Posterior cingulate gyrus (tissue), 11 donors: ENCODE measurements at places on chromosomes 1 and 21.

- DNase-seq: no peak
Observed at GRCh38 chr1:242448910-242449645, 75.4 kb downstream of the PLD5 start.

- no peak for DNase-seq
Observed at GRCh38 chr21:16900685-16901084, 612.2 kb upstream of the CXADR start.

DNA sequence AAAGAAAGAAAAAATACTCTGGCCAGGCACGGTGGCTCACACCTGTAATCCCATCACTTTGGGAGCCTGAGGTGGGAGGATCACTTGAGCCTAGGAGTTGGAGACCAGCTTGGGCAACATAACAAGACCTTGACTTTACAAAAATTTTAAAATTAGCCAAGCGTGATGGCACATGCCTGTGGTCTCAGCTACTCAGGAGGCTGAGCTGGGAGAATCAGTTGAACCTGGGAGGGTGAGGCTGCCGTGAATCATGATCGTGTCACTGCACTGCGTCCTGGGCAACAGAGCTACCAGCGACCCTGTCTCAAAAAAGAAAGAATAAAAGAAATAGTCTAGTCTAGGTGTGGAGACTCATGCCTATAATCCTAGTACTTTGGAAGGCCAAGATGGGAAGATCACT lies 22.3 kb downstream of the RRP1B start:
- no peak for DNase-seq

GRCh38 chr1:196373798-196374197 lies 234.4 kb downstream of the KCNT2 start:
- DNase-seq: no peak

GRCh38 chr1:100440075-100440809 lies 87.9 kb downstream of the CDC14A start:
- DNase-seq: no peak

GRCh38 chr1:198610362-198610761 lies 28.5 kb upstream of the PTPRC start:
- DNase-seq: no peak

DNA sequence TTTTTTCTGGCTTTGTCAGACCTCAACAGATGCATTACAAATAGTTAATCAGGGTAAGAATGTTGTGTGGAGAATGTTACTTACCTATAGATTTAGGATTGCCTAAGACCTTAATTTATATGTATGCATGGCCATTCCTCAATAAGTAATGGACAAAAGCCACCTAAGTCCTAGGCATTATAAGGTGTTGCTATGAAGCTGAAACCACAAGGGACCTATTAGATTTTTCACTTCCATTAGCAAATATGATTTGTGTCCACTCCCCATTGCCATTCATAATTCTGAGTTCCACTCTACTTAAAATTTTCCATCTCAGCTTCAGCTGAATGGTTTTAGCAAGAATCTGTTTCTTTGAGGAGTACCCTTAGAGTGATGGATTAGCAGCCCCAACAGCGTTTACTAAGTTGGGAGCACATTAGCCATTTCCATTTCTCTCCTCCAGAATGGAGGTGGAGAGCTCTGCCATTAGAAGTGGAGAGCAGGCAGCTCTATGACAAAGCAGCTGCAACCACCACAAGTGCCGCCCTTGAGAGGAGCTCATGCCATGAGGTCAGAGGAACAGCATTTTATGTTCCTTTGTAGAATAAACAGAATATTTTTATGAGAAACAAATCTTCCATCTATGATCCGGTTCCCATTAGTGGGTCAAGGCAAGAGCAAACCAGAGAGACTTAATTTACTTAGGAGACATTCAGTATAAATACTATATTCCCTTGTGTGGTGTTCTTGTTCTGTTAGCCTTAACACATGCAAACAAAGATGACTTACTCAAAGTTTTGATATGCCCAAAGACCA lies 28.9 kb upstream of the C1orf87 start:
- DNase-seq: no peak

GRCh38 chr1:2175681-2176454 lies 18.7 kb downstream of the FAAP20 start:
- no peak for DNase-seq

DNA sequence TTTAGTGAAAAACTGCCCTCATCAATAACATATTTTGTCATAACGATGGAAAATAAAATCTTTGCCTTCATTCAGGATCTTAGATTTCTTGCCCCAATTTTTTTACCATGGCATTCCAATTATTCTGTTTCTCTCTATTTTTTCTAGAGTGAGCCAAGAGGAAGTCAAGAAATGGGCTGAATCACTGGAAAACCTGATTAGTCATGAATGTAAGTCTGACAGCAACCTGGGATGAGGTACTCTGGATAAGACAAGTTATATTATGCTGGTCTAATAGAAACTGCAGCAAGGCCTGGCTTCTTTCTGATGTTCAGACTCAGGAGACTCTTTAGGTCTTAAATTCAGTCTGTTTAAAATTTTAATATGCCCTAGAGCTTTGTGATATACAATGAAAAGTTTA lies 3.5 kb downstream of the RGS4 start:
- DNase-seq: no peak

DNA sequence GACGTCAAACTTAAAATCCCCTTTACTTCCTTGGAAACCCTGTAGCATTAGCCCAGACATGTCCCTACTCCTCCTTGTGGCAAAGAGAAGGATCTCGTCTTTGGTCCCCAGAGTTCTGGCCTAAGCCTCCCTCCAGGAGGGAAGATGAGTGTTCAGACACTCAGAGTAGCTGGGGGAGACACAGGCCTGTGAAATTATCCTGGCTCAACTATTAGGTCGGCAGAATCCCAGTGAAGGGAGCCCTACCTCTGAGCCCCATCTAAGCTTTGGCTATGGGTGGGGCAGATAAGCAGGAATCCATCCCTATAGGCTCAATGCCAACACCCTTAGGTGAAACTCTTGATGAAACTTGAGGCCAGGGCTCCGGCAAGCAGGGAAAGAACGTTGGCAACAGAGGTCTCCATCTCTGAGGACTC lies 1.7 kb upstream of the SFN start:
- no peak for DNase-seq

GRCh38 chr1:41322835-41323234 lies 38.4 kb upstream of the FOXO6 start:
- DNase-seq: peak; percentile 34

DNA sequence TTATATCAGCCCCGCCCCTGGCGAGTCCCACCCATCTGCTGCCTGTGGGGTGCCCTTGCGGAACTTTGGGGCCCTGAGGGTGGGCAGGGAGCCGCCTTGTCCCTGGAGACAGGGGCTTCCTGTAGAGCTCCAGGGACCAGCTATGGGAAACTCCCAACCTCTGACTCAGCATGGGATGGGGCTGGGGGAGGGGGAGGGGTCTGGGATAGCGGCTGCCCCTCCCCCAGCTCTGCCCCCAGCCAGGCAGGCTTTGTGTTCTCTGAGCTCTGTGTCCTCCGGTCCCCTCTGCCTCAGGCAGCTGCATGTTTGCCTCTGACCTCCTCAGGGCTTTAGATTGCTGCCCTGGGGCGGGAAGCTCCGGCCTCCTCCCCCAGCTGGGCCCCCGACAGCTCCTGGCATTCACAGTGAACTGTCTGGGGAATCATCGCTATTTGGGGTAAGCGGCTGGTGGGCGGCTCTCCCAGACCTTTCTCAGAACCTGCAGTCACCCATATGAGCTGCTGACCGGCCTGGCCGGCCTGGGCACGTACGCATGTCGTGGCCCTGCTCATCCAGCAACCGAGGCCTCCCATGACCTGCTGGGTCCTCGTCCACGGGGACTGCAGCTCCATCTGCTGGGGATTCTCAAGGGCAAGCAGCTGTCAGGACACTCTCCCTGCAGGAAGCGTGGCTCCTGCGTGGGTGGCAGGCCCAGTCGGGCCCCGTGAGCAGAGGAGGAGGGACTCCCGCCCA lies 17.1 kb downstream of the ARHGEF16 start:
- DNase-seq: peak; percentile 83

GRCh38 chr1:154969246-154969645 lies 1.3 kb downstream of the SHC1 start:
- DNase-seq: no peak

DNA sequence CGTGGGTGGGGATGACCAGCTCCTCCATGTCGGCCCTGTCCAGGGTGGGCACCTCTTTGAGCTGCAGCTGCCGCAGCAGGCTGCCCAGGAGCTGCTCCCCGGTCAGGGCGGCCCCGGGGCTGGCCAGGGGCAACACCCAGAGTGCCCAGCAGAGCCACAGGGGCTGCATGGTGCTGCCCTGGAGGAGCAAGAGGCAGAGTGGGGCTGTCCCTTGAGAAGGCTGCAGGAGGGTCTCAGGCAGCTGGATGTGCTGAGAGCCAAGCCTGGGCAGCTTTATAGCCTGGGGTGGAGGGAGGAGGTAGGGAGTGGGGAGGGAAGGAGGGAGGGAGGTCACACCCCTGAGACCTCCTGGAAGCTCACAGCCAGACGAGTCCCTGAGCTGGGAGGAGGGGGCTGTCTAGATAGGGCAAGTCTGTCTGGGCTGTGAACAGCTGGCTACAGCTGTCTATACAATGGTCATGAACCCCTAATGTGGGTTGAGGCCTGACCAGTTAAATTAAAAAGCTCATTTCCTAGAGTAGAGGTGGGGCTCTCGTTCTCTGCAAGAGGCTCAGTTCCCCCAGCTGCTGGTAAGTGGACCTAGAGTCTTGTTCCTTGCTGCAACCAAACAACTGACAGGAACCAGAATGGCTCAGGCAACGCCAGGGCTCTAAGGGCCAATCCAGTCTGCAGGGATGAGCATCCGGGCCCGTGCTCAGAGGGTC lies at the start of gene LEFTY1:
LEFTY1 (minus strand) TSS at position 249 of the 704 bp plus-strand sequence; CDS start at position 169, 80 bp downstream.
- no peak for DNase-seq

DNA sequence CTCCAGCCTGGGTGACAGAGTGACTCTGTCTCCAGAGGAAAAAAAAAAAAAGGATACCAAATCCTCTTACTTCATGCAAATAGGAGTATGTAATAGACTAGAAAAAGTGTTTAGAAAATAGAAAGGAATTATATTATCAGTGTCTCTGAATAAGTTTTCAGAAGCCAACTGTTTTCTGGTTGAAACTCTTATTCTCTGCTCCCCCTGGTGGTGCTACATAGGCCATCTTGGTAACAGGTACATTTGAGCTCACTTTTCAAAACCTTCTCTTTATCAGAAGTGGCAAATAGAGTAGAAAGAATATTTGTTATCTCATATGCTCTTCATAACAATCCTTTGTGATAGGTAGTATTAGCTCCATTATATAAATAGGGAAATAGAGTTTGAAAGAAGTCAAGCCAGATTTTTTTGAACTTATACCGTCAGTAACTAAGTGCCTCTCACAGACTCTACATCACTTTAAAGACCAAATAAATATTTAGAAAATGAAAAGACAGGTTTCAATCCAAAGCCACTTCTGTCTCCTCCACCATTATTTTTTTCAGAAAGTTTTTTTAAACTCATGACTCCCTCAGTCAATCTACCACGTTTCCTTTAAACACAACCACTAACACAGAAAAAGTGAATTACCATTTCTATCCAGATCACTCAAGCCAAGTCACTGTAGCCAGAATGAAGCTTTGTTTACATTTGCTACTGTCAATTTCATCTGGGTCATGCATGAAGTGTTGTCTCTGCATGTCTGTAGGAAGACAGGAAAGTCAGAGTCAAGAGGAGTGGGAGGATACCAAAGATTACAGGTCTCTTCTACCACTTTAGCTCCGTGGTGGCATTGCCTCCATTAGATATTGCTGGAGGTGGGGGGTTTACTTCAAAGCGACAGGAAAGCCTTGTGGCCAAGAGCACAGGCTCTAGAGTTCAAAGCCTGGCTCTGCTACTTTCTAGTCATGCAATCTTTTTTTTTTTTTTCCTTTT lies 45.6 kb downstream of the IL23R start:
- no peak for DNase-seq

GRCh38 chr1:20301463-20302107 lies 10.9 kb downstream of the VWA5B1 start:
- no peak for DNase-seq

DNA sequence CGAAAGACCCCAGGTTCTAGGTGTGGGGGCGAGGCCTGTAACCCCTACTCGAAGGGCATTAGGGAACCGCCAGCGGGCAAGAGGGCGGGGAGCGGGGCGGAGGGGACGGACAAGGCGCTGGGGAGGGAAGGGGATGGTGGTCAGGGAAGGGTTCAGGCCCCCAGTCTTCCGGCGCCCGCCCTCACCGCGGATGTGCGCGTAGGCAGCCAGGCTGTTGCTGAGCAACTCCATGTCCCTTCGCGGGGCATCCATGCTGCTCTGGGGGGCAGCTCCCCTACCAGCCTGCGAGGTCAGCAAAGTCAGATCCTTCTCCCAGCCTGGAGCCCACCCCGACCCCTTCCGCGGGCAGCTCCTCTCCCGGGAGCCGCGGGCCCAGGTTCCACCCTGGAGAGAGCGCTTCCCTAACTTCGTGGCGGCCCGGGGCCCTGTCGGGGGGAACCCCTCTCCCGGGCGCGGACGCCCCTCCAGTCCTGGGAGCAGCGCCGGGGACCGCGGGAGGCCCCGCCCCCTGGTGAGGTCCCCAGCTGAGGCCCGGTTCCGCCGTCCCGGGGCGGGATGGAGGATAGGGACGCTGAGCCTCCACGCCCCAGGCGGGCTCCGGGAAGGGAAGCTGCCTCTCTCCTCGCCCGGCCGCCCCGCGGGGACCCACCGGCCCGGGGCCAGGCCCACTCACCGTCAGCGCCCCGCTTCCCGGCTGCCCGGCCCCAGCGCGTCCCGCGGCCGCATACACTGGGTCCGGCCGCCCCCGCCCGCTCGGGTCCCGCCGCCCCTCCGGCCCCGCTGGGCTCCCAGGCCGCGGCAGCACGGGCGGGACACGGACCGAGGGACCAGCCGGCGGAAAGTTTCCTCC lies 434 bp downstream of the EVA1B start:
- DNase-seq: no peak

- DNase-seq: no peak
Observed at GRCh38 chr1:82421782-82422181, 621.0 kb downstream of the ADGRL2 start.

GRCh38 chr1:246658567-246658966 lies 65.6 kb upstream of the SCCPDH start:
- no peak for DNase-seq

- no peak for DNase-seq
Observed at GRCh38 chr1:237875291-237875690, 15.4 kb downstream of the ZP4 start.

- DNase-seq: no peak
Observed at GRCh38 chr21:35046263-35046624, 2.9 kb downstream of the RUNX1 start.

DNA sequence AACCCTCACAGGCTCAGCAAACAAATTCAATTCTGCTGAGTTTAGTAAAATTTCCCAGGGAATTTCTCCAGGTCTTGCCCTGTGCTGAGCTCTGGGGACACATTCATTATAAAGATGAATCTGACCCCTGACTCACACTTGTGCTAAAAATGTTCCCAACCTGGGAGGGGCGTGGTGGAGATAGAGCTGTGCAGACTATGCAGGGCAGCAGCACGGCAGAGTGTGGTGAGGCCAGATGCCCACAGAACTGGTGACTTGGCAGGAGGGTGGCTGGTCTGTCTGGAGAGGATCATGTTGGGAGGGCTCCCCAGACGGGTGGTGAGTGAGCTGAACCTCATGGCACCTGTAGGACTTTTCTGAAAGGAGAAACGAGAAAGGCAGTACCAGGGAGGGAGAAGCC lies 31.6 kb downstream of the FAAH start:
- DNase-seq: no peak

DNA sequence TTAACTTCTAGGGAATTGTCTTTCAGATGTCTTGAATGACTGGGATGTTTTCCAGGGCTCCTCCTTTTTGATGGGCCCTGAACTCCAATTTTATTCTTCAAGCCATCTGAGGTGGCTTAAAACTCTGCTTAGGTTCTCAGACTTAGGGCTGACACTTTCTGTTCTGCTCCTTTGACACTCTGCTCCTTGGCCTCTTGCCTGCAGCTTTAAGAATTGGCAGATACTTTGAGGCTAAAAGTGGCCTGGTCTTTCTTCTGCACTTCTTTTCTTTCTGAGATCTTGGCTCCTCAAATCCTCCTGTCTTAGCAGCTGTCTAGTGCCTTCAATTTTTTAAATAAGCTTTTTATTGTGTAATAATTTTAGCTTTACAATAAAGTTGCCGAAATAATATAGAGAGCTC lies 294.6 kb downstream of the RPS6KC1 start:
- no peak for DNase-seq
